CD14-positive monocyte (primary cell): ENCODE measurements at places on chromosomes 2 and 18.

DNA sequence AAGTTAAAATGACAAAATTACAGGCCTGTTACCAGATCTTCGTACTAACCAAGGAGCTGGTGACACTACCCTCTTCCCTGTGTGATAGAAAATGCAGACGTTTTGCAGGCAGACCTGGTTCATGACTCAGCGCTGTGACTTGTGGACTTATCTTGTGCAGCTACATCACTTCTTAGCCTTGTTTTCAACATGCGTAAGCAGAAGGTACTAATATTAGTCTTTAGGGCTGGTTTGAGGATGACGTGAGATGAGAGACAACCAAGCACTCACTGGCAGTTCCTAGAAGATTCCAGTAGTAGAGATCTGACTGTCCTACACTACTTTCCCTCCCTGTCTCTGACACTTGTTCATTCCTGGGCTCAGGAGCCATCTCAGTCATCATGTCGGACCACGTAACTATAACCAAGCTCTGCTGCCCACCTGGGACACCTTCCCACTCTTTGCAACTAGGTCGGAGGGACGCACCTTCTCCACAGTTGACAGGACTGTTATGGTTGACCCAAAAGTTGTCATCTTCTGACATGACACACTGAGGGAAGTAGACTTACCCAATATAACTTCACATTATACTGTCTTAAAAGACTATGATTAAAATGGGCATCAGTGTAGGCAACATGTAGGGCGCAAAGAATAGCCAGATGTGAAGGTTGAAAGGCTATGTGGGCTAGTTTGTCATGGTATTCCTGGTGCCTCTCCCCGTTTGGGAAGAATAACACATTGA lies 64.8 kb downstream of the TNFRSF11A start:
- no peak for DNase-seq

DNA sequence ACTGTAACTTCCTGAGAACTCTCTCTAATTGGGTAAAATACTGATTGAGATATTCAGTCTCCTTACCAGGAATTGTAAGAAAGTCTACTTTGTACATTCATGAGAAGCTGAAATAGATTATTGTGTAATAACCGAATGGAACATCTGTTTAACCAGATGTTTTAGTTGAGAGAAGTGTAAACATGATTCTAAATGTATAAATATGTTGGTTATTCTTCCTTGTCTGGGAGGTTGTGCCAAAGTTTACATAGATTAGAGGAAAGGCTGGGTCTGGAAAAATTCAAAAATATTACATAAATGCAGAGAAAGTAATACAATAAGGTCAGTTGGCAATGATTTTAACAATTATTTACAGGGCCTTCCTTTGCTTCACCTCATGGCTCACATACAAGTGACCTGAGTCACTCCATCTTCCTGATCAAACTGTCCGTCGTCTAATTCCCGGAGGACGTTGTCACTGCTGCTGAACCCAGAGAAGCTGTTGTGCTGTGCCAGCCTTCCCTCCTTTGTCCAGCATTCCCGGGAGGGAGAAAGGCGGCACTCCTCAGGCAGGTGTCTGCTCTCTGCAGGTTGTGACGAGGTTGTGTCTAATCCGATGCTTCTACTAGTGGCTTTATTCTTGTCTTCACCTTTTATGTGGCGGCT lies 55.9 kb downstream of the MOB4 start:
- no peak for DNase-seq

DNA sequence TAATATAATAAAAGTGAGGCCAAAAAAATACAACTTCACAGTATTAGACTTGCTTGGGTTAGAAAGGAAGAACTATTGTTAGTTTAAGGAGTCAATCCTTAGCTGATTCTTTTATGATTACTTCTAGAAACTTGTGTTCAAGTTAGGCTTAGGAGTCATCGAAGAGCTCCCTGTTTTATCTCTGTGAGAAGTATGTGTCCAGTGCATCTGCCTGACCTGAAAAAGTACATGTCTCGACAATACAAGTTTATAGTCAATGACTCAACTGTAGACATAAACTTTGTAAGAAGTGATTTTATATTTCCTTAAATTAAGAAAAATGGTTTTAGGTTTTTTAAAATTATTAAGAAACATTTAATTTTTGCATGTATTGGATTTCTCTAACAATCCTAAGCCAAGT lies 571.2 kb downstream of the ZEB2 start:
- DNase-seq: no peak

DNA sequence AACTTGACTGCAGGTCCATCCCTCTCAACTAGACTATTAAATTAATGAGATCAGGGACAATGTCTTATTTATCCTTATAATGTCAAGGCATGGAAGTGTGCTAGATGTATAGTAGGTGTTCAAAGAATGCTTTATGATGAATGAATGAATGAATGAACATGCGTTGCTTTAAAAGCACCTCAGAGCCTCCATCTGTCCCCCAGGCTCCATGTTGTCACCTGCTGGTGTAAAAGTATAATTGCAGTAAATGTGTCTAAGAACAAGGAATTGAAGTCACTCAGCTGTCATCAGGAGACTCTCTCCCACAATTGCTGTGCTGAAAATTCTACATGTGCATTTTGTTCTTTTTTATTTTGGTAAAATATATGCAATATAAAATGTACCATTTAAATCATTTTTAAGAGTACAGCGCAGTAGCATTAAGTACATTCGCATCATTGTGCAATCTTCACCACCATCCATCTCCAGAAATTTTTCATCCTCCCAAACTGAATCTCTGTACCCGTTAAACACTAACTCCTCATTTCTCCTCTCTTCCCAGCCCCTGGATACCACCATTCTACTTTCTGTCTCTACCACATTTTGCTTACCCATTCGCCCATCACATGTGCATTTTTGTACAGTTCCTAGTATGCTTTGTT lies 52.6 kb downstream of the GNAL start:
- DNase-seq: no peak

DNA sequence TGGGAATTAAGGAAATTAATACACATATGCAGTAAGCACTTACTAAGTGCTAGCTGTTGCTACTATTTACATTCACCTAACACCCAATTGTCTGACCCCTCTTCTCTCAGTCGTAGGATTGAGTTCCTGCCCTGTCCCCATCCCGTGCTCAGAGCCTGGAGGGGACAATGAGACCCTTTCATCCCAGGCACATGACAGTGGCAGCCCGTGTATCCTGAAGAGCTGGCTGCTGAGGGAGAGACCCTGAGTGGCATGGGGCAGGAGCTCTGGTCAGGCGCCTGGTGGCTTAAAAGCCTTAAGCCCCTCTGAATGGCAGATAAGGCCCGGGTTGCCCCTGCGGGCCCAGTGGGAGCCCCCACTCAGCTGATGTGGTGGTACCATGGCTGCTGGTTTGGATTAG lies 99.0 kb downstream of the DYSF start:
- DNase-seq: no peak

DNA sequence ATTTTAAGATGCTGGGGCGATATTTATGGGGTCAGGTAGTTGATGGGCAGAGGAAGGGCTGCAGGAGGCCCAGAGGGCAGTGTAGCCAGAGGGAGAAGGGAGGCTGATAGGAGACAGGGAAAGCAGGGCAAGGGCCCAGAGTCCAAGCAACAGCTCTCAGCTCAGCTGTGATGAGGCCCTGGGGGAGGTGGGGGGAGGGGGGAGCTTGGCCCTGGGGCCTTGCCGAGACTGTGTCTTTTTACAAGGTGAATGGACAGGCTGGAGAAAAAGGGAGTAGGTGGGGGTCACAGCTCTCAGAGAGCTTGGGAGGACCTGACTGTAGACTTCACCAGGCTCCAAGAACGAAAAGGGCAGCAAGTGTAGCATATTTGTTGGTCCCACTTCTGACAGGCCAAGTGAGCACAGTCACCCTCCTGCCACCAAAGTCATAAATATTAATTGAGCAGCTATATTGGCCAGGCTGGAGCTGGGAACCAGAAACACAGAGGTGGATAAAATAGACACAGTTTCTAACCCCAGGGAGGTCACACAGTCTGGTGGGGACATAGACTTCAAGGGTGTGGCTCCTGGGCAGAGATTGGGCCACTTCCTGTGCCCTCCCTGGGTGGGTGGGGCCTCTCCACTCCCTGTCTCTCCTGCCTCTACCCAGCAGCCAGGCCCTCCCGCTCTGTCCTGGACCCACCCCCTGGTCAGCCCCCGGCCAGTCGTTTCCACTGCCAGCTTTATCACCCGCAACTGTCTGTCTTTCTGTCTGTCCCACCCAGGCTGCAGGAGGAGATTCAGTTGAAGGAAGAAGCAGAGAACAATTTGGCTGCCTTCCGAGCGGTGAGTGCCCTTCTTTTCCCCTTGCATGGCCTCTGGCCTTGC lies 1.4 kb downstream of the DES start:
- no peak for DNase-seq

DNA sequence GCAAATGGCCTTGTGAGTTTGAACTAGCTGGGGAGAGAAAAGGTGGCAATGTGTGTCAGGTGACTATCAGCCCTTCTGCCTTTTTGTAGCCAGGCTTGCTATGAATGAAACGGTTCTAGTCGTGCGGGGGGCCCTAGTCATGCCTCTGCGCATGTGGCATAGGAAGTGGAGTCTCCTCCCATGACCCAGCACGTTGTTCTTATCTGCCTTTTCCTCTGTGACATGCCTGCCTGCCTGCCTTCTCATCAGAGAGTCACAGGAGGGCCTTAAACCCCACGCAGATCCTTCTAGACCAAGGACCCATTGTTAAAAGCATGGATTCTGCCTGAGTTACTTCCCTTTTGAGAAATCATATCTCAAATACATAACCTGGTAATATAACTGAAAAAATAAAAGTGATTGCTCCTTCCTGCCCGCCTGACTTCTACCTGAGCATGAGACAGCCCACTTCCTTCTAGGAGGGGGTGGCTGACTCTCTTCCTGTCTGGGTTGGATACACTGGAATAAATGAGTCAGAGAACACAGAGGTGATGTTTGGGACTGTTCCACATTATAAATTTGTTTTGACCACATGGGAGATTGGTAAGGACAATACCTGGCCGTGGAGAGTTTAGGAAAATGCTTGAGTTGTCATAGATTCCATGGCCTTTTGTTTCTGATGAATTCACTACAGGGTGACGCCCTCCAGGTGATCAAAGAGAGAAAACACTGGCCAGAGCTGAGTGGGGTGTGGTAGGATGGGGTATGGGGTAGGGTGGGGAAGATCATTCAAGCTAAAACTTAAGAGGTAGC lies 49.8 kb downstream of the FBLN7 start:
- DNase-seq: no peak

DNA sequence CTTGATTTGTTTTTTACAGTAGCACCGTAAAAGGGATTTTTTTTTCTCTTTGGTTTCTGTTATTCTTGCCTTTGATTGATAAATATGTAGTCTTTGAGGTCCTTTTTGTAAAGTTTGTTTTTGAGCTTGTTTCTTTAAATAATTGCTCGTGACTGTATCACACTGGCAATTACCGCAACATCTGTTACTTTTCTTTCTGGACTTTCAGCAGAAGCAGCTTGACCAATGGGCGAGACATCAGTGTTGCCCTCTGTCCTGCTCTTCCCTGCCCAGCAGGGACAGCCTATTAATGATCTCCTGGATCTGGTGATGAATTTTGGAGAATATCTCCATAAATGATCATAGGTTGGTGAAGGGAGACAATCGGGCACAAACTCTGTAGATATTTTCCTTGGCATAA lies 74.9 kb downstream of the TDRD15 start:
- no peak for DNase-seq

DNA sequence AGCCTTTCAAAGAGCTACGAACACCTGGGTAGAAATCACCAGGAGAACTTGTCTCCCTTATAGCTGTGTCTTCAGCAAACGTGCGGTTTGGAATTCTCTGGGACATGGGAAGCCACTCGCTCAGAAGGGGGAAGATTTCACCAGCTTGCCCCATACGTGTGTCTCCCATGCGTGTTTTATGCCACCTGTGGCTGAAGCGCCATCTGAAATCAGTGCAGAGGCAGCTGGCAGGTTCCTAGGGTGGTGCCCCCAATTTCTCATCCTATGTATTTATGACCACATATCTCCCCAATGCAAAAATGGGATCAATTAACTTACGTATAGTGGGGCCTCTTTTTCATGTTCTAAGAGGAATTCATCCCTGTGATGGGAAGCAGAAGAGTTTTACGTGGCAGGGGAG lies 81.6 kb downstream of the TPO start:
- no peak for DNase-seq

GRCh38 chr2:105455488-105456003 lies 56.7 kb upstream of the FHL2 start:
- no peak for DNase-seq

DNA sequence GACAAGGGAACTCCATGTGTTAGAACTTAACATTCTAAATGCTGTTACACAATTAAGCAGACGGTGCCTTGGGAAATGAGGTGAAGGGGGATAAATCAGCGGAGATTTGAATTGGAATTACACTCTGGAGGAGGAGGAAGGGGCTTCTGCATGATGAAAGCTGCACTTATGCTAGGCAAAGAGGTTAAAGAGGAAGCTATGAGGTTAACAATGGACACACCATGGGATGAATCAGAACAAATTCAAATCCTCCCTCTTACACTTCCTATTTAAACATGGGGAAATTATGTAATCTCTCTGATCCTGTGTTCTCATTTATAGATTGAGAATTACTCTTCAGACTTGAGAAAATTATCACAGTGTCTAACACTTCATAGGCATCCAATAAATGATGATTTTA lies 121.5 kb upstream of the SIX2 start:
- DNase-seq: peak; percentile 82

DNA sequence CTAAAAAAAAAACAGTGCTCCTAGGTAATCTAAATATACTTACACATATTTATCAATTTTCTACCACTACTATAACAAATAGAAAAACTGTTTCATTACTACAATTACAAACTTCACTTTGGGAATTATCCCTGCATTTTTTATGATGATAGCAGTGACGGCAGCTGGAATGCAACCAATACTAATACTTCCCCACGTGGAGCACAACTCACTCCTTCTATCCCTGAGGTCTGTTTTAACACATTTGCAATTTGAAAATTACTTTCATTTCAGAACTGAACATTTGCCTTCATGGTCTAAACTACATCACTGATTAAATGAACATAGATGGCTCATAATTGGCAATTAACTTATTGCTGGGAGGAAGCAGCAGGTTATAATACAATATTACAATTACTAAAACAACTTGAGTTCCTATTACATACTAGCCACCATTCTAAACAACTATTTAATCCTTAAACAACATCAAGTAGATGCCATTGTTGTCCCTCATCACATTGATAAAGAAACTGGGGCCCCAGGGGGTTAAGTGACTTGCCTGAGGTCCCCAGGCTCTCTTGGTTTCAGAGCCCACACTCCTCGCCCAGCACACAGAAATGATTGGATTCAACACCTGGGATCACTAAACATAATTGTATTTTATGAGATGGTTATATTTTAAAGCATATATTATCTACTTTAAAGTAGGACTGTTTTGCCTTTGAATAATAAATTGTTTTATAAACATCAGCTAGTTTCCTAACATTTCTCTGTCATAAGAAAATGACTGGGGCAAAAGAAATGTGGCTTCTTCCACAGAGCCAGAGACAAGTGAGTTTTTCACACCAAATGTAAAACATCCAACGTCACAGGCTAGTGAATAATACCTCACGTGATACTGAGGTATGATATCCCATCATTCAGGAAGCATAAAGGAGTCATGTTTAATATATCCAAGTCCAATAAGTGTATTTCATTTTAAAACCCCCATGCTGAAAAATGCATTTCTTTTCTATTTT lies 6.2 kb downstream of the COLEC12 start:
- no peak for DNase-seq
